ENCODE measurements at places on chromosomes 6 and 20. TPM values are rescaled to one million over a fixed set of nuclear protein-coding genes. Genes with fewer than 3 reads are reported as not detected.

SCAND1 gene
- 201 TPM for polyA plus RNA-seq

RBBP9 gene
- polyA plus RNA-seq: 9.8 TPM

DNA sequence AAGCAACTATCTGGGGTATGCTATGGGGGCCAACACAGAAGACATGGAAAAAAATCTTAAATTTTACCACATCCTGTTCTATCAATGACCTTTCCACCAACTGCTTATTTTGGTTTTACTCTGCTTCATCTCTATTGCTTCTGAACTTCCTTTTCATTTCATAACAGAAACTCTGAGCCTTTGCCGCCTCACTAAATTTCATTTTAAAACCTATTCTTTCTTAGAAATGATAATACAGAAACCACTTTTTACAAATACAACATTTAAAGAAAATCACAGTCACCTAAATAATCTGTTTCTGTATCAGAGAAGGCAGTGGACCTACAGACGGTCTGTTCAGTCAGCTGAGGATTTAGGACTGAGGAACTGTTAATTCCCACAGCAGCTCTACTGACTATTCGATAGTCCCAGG, 117.5 kb downstream of the KCNQ5 start:
- no peak for DNase-seq

DNA sequence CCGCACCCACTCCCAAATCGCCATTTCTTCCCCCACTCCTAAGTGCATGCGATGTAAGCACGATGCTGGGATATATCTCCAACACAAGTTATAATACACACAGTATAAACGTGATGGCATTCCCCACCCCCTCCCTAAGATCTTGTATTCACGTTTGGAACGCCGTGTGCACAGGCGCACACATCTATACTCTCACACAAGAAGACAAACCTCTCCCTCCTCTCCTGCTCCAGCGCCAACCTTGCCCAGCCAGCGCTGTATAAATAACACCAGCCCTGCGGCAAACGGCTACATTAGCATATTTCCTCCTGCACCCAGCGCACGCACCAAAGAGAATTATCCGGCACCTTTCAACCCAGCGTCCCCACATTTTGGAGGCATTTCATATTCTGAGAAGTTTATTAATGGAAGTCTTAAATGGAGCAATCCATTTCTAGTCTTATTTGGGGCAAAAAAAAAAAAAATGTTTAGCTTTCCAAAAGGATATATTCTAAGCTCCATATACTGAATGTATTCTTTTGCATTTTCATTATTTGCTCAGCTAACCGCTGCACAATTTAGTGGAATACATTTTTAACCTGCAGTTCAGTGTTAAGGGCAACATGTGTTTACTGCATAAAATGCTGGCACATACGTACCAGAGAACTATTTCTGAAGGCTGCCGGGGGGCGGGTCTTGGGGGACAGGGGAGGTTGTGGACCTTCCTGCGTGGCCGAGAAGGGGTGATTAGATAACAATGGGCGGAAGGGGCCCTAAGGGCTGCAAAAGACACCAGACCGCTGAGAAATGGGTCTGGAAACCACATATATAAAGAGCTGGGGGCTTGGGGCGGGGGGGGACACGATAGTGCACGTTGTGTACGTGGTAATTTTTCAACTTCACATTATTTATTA, 1.1 kb upstream of the SLC22A23 start:
- DNase-seq: peak; percentile 62

DNA sequence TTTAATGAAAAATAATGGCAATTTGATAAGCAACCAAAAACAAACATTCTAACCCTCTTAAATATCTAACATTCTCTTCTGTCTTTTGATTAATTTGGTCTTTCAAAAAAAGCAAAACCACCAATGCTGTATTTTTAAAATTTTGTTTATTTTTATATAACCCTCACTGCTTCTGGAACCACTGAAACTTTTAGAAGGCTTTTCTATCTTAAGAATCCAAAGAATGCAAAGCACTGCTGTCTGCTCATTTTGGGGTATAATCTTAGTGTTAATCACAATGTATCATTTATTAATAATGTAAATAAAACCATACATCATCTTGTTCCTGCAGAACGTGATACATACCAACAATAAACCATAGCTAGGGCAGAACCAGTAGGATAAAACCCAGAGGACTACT, 14.0 kb downstream of the STK38 start:
- no peak for DNase-seq

DNA sequence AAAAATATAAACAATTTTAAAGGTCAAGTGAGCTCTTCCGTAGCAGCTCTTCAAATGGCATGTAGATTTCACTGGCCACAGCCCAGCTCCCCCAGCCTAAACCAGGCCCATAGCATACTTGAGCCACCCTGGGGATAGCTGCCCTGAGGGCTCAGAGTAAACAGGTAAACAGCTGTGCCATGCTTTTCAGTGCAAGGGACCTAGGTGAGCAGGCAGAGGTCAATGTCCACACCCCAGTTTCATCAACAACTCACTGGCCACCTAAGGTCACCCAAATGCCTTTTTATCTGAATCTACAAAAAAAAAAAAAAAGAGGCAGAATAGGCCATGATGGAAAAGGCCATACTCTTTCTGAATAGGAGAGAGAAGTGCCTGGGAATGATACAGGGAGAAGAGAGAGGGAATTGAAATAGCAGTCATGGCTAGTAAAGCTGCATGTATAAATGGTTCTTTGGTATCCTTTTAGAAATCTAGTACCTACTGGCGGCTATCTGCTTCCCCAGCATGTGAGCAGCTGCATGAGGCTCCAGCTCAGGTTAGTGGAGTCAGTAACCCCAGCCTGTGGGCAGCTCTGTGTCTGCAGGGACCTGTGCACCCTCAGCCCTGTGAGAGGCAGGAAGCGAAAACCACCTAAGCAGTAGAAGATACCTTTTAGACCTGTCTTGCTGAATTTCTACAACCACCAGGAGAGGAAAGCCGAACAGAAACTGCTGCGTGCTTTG, 77.0 kb downstream of the FOXA2 start:
- no peak for DNase-seq

DNA sequence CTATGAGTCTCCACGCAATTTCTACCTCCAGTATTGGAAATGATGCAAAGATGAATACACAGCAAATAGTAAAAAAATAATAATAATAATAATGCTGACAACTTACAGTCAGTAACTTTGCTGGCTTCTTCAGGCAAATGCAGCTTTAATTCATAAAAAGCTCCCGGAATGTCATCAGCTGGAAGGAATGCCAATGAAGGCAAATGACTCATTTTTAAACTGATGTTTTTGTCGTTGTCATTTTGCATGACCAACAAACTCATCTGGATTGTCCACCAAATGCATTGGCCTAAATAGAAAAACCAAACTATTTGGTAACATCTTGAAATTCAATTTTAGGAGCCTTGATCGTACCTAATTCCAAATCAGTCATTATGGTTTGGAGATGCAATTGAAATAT, 217.1 kb downstream of the ALDH8A1 start:
- DNase-seq: no peak

GRCh38 chr20:56588996-56589395, 40.1 kb upstream of the TFAP2C start:
- no peak for DNase-seq

Data from cardiac muscle cell (in vitro differentiated cells and primary cell).